ENCODE measurements at places on chromosomes 3 and 15.

GRCh38 chr15:25863111-25863967 lies at the start of gene ATP10A:
ATP10A (minus strand) TSS chr15:25863327; CDS start chr15:25863096, 231 bp downstream.
- DNase-seq, result no peak

DNA sequence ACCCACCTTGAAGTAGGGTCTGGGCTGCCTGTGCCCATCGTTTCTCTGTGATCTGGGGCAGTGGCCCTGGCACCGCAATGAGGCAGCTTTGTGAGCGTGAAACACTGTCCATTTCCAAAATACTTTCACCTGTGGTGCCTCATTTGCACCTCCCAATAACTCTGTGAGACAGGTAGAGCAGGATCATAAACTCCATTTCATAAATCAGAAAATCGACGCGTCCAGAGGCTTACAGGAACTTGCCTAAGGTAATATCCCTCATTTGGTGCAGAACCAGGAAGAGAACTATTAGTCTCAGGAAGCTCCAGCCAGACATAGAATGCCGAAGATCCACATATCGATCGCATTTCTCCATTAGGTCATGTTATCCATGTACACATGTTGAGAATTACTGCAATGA lies 38.2 kb upstream of the SEMA4B start:
- no peak for DNase-seq

GRCh38 chr3:130786306-130786705 lies 39.7 kb upstream of the PIK3R4 start:
- no peak for DNase-seq

DNA sequence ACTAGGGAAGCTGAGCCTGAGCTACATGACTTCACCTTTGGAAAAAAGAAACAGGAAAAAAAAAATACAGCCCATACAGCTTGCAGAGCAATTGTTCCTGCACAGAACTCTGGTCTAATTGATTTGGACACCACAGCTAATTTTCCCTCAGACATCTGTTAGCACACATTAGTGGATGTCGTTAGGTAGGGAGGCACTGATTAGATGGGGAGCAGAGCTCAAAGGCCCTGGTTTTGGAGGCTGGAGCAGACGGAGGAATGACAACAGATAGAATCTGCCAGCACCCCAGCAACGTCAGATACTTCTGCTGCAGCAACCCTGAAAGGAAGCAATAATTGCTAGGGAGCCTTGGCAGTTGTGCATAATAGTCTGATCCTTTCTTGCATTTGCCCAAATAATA lies 398.9 kb downstream of the LSAMP start:
- no peak for DNase-seq

DNA sequence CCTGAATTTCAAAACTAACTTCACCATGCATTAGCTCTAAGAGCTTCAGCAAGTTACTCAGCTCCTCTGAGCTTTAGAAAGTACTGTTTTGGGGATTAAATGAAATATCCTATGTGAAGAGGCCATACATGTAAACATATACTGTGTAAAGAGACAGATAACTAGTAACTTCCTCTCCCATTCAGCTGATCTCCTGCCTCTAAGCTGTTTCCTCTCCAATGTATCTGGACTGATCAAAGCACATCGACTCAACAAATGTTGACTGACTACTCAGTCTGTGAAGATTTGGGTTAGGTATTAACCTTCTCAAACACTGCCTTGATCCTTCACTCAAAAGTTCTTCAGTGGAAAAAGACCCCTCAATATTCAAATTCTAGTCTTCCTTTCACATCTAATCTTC lies 82.0 kb downstream of the BOC start:
- DNase-seq, result no peak

DNA sequence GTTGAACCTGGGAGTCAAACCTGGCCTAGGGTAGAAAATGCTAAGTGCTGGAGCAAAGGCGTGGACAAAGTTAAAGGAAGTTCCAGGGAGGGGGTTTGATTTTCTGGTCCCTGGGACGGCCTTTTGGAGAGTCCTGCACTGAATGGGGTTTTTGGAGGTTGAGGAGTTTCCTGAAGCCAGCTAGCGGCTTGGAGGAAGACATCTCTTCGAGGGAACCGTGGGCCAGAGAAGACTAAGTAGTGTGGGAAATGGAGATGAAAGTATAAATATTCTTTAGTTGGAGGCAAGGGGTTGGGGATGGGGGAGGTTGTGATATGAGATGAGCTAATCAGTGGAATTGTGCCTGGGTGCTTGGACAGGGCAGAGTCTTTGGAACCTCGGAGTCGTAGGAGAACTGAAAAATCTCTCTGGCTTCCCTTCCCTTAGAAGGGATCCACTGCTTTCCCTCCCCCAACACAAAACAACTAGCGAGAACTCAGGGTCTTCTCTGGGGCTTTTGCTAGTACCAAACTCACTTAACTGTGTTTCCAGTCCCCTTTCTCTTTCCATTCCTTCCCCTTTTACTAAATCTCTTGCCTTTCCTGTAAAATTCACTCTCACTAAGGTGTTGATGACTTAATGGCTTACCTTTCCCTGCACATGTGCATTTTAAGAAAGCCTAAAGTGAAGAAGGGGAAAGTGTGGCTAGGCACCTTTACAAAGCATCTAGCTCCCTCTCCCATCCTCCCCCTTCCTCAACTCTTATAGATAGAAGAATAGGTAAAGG lies 1.0 kb downstream of the LPP start:
- no peak for DNase-seq

GRCh38 chr15:64635499-64636495 lies 139.6 kb downstream of the RBPMS2 start:
- peak; percentile 7 for DNase-seq

GRCh38 chr3:40741729-40742128 lies 217.0 kb downstream of the ZNF621 start:
- no peak for DNase-seq

- DNase-seq, result no peak
Measured at GRCh38 chr15:34729056-34729455, 25.7 kb downstream of the GJD2 start.

DNA sequence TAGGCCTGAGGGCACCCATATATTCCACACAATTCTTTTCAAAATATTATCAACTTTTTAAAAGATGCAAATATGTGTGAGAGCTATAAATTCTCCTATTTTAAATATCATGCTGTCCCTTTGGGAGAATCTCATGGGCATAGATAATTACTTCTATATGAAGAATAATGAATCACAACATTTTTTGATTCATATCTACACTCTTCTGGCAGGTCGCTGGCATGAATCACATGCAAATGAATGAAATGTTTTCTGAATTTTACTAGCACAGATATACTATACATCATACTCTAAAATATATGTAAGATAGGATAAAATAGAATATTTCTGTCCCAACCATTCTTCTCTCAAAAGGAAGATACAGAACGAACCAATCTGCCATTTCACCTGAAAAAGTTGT lies 277.7 kb upstream of the KCNH8 start:
- DNase-seq, result no peak

GRCh38 chr3:178597371-178597770 lies 61.1 kb downstream of the KCNMB2 start:
- no peak for DNase-seq

GRCh38 chr3:41652506-41652905 lies 309.4 kb downstream of the ULK4 start:
- DNase-seq, result no peak

DNA sequence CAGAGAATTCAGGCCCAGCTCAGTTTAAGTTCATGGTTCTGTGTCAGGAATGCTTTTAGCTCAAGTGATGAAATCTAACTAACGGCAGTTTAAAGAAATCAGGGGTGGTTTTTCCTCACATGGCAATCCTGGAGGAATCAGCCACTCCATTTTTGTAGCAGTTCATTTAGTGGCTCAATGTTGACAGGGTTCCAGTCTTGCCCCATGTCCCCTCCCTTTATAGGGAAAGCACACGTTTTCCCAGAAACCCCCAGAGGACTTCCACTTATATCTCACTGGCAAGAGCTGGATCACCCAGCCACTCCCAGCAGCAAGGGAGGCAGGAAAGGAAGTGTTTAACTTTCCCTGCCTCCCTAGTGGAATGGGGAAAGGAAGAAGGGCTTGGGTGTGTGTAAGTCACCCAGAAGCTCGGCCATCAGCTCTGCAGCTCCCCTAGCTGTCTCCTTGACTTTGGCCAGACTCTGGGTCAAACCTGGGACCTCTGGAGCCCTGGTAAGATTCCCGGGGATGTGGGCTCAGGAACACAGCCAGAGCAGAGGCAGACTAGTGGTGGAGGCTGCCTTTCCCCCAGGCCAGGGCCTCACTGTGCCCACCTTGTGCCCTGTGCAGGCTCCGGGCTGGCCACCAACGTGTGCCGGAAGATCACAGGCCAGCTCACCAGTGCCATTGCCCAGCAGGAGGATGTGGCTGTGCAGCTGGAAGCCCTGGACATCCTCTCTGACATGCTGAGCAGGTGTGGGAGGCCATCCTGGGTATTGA lies 11.3 kb downstream of the CAND2 start:
- no peak for DNase-seq

GRCh38 chr3:44555723-44556122 lies 730 bp downstream of the ZKSCAN7 start:
- no peak for DNase-seq

DNA sequence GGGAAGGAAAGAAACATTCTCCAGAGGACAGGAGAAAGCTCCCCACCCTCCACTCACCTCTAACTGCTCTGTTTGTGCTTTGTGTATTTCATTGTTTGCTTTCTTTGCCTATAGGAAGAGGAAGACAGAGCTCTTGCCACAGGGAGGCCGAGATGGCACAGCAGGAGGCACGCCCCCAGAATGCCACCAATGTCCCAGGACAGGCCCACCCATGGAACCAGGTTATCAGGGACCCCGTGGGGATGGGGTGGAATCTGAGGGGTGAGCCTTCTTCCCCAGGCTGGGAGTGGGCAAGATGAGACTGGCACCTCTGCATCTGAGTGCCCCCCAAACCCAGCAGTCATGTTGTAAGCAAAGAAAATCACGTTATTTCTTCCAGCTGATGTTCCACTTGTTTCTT lies 155.8 kb downstream of the TBC1D2B start:
- DNase-seq, result no peak

DNA sequence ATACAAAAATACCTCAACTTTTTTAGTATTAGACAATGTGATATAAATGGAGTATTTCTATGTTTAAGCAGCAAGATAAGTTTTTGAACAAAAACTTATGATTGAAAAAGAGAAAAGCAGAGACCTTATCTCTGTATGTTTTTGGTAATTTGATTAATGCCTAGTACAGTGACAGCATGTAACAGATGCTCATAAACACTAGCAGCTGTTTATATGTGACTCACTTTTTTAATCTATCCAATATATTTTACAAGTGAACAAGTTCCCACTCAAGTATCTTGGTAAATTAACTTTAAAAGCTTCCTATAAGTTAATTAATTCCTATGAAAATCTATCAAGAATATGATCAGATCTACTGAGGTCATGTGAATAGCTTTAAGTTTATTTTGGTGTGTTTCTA lies 55.1 kb downstream of the NGLY1 start:
- DNase-seq, result no peak

DNA sequence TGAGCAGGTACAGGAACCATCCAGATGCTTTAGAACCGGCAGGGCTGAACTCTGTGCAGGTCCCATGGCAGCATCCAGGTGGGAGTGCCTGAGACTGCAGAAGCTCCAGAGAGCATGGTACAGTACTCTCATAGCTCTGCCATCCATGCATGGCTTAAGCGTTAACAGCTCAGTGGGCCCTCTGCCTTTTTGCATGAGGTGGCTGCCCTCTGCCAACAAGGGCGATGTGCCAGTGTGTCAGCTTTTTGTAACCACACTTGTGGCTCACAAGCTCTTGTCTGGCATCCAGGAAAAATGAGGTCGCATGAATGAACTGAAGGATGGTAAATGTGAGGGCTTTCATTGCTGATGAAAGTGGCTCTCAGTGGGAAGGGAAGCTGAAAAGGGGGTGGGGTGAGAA lies 950.1 kb downstream of the DIPK2A start:
- no peak for DNase-seq

DNA sequence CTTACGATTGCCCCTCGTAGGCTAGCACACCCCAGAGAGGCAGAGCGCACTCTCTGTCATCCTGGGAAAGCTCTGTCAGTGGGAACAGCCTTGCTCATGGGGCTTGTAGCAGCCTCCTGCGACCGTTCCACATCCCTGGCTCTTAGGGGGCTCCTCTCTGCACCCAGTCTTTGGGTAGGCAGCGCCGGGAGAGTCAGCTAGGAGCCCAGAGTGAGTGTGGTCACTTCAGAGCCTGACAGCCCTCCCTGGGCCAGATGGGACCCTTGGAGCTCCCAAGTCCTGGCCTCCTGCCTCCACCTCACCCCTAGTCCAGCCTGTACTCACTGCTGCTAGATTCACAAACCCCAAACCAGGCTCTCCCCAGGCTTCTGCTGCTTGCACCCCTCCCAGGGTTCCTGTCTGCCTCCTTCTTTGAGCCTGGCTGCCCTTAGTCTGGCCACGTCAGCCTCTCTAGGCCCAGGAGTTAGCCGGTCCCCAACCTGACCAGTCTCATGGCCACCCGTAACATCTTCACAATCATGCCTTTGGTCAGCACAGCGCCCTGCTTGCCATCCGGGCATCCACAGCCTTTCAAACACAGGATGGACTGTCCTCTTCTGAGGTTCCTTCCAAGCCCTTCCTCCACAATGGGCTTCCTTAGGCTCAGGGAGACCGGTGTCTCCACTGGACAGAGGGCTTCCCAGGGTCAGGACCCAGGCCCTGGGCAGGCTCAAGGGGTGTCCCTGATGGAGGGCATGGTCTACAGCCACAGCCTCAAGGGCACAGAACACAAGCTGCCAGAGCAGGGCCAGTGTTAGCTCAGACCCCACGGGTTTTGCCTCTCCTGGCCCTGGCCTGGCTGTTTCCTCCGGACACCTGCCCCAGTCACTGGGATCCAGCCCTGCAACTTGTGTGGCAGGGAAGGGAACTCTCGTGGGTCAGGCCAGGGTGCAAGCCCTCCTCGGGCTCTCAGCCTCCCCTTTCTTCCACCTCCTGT lies 4.6 kb downstream of the ACSBG1 start:
- DNase-seq, result no peak

GRCh38 chr3:15924914-15925313 lies 127.1 kb upstream of the ANKRD28 start:
- DNase-seq, result no peak

- DNase-seq, result no peak
Measured at GRCh38 chr3:183022936-183023516, 42.7 kb upstream of the DCUN1D1 start.

DNA sequence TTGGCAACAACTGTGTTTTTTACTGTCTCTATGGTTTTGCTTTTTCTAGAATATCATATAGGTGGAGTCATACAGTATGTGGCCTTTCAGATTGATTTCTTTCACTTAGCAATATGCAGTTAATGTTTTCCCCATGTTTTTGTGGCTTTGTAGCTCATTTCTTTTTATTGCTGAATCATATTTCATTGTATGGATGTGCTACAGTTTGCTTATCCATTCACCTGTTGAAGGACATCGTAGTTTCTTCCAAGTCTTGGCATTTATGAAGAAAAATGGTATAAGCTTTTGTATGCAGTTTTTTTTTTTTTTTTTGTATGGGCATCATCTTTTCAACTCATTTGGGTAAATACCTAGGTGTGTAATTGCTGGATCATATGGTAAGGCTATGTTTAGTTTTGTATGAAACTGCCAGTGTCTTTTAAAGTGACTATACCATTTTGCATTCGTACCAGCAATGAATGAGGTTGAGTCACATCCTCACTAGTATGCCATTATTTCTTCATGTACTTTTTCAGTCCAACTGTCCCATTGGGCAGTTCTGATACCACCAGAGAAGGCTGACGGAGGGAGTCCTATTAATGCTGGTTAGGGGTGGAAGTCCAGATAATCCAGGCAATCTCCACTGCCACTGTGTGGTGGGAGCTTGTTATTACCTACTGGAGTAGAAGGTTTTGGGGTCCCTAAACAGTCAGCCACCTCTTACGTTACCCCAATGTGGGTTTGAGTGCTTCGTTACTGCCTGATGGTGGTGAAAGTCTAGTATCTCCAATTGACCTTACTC lies 210.5 kb downstream of the DOCK3 start:
- DNase-seq, result no peak

Data from NCI-H1092 (cell line).